ENCODE measurements at places on chromosomes 1 and 21.

- no peak for DNase-seq
These were observed 88.0 kb upstream of the CTTNBP2NL start for GRCh38 chr1:112307930-112308591.

DNA sequence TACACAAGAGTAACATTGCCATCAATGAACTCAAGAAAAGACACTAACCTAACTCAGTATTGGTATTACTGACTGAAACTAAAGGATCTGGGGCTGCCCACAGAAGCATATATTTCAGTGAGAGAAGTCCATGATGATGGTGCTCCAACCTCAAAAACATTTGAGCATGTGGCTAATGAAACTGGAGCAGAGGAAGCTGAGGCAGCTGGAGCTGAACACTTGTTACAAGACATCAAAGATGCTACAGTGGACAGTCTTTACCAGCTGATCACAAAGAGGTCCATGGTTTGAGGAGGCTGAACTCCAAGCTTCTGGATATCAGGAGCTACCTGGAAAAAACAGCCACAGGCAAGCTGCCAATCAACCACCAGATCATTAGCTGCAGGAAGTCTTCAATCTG is 42.2 kb upstream of the TTC39A start:
- no peak for DNase-seq

DNA sequence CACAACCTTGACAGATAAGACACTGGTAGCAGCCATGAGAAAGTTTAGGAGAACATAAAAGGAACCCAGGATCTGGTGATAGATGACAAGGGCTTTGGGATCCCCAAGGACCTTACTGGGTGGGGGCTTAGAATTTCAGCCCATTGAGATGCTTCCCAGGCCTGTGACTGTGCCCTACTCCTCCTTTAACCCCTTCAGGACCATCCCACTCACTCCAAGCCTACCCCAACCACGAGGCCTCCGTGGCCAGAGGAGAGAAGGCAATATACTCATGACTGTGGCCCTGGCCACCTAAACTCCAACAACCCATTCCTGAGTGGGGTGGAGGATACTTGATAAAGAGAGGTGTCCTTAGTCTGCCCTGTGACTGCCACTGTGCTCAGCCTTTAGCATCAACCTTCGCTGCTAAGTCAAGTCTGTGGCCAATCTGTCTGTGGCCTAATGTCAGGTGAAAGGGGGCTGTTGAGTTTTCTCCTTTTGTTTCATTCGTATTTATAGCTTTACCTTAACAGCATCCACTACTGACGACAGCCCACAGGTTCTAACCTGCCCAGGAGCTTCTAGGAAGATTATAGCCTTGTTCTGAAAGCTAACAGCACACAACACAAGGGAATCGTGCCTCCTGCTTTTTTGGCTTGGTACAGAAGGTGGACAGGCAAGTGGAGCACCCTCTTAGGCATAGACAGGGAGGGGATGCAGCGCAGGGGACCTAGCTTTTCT is 16.9 kb upstream of the BCAR3 start:
- DNase-seq, result no peak

- no peak for DNase-seq
These were observed 1.6 kb downstream of the LMO4 start for GRCh38 chr1:87330057-87330884.

DNA sequence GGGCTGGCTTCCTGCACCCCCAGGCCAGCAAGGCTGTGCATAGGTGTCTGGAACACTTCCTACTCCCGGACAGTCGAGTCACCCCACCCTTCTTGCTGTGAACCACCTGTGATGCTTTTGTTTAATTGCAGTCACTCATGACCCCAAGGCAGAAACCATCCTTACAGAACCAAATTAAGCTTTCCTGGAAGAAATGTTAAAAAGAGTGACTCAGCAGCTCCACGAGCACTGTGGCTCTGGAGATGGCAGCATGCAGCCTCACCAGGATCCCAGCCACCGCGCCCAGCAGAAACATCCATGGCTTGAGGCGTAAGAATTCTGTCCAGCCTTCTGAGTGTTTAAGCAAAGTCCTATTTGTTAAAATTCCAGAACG is 28.8 kb downstream of the SNAP47 start:
- no peak for DNase-seq

DNA sequence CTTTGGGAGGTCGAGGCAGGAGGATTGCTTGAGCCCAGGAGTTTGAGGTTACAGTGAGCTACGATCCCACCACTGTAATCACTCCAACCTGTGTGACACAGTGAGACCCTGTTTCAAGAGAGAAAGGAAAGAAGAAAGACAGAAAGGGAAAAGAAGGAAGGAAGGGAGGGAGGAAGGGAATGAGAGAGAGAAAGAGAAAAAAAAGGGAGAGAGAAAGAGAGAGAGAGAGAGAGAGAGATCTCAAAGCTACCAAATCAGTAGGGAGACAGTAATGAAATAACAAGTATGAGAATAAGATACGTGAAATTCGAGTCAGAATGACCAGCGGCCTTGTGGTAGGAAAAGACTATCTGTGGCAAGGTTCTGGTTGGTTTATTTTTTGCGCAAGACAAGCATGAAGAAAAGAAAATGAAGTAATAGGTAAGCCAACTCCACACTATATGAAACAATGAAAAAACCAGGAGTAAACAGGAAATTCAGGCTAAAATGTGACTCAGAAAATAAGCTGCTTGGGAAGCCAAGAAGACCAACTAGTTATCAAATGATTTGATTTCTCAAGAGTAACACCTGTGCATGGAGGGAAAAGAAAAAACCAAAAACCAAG is 8.9 kb downstream of the MTF1 start:
- no peak for DNase-seq

DNA sequence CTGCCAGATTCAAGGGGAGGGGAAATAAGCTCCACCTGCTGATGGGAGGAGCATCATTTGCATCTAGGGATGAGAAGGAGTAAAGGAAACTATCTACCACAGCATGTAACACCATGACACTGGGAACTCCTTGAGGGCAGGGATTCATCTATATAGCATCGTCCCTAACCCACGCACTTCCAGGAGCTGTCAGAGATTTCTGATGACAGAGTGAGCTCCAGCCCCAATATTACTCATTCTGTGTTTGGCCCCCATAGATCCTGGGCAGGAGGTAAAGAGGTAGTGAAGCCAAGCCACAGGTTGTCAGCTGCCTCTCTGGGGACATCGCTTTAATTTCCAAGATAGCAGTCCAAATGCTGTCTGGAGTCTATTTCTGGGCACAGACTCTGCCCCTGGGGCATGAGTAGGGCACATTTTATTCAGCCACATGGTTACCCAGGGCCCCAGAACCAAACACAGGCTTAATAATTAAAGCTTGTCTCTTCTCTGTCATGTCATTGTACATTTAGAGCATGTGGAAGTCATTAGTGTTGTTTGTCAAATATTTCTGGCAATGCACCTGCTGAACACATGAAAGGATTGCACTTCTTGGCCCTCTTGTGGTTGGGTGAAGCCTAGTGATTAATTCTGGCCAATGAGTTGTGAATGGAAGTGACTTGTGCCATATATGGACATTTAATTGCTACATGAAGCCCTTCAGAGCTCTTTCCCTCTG is 105.9 kb upstream of the POU3F1 start:
- no peak for DNase-seq

DNA sequence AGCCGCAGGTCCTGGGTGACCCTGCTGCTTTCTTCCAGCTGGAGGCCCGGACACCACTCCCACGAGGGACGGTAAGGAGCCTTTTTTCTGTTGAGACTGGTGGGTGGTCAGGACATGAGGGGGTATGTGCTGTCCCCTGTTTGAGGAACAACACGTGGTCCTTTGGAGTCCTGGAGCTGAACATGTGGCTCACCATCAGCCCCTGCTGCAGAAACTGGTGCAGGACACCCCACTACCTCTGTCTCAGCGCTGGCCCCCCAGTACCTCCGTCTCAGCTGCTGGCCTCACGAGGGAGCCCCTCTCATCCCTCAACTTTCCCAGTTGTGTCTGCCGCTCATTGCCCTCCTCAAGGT is 34.7 kb downstream of the SLC19A1 start:
- DNase-seq, result no peak

GRCh38 chr1:174167265-174167803 is 8.0 kb downstream of the RABGAP1L start:
- DNase-seq, result no peak

- DNase-seq, result no peak
These were observed 36.5 kb upstream of the LRRC3 start for GRCh38 chr21:44418876-44419230.

DNA sequence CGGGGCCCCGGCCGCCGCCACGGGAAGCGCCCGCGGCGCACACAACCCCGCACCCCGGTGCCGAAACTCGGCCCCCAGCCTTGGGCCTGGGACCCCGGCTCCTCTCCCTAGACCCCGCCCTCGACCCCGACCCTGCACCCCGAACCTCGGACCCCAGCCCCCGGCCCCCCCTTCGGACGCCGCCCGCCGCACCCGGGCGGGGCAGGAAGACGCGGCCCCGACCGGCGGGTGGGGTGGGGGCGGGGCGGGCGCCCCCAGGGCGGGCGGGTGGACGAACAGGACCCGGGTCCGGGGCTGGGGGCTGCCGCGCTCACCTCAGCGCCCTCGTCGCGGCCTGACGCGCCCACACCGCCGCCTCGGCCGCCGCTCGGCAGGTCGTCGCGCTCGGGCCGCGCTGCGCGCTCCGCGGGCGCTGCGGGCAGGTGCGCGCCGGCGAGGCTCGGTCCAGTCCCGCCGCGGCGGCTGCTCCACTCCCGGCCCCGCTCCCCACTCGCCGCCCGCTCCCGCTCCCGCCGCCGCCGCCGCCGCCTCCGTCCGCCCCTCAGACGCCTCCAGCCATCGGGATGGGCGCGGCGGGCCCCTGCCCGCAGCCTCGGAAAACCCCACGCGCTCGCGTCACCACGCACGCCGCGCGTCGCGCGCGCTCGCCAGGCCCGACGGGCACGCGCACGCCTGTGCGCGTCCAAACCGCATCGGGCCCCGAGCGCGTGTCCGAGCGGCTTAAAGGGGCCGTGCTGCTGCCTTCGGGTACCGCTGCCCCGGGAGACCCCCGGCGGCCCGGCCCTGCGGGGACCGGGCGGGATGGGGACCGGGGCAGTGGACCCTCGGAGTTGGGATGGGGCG is at the start of gene GNB1:
Gene GNB1 (minus strand): TSS at position 582 of the 843 bp plus-strand sequence. CDS start 65,634 bp downstream, outside the sequence.
- DNase-seq, result peak; percentile 76

GRCh38 chr1:178345807-178346206 is 151.0 kb downstream of the CLEC20A start:
- no peak for DNase-seq

GRCh38 chr1:7886405-7886745 is 33.5 kb upstream of the UTS2 start:
- no peak for DNase-seq
